RWPE1 (cell line): ENCODE measurements at places on chromosomes 5 and 9.

DNA sequence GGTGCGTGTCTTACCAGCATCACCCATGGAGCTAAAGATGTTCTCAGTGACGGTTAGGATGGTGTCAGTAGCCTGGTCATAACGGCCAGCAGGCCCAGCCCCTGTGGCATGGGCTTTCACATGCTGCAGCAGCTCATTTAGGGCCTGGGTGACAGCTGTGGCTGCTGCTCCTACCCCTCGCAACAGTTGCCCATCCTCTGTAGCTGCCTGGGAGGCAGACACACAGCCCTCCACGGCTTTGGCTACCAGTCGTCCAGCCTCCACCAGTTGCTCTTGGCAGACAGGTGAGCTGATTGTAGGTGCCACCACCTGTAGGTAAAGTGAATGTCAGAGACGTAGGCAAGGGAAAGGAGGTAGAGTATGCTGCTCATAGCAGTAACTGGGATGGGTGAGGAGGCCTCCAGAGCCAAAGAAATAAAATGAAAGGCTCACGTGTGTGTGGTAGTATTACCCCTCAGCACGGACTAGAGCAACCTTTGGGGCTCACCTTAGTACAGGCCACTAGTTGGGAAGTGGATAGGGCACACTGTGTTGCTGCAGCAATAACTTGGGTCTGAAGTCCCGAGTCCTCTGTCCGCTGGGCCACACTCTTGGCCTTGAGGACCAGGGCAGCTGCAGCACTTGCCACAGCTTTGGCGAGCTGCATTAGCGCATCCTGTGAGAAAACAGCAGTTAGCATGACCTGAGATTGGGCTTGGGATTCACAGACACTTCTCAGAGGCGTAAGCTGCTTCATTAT is 14.7 kb downstream of the TLN1 start:
- DNase-seq, result no peak

GRCh38 chr9:36891341-36891811 is 142.7 kb downstream of the PAX5 start:
- no peak for DNase-seq

DNA sequence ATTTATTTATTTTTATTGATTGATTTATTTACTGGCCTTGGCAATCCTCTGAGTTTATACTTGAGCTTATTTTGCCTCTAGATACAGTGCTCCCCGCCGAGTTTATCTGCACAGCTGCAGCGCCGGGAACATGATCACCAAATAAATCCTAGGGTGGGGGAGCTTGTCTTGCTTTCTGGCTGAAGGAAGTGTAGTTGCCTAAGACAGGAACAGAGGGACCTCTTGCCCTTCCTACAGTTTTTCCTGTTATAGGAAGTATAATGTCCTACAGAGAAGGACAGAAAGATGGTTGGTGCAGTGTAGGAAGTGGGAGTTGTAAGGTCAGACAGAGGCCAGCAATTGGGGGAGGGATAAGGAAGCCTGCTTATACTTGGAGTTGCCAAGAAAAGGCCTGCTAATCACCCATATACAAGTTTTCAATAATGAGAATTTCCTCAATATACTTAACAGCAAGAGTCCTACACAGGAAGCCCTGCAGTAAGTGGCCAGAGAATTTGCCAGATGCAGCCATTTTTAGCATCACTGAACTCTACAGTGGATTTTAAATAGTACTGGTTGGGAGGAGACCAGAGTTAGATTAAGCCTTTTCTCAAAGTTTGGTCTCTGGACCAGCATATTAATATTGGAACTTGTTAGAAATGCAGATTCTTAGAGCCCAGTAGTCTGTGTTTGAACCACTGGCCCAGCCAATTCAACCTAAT is 7.7 kb downstream of the AOPEP start:
- no peak for DNase-seq

GRCh38 chr5:78647351-78647818 is 1.2 kb downstream of the LHFPL2 start:
- peak; percentile 51 for DNase-seq

- DNase-seq, result no peak
These were observed 188.2 kb upstream of the TAS2R1 start for GRCh38 chr5:9818340-9818845.

DNA sequence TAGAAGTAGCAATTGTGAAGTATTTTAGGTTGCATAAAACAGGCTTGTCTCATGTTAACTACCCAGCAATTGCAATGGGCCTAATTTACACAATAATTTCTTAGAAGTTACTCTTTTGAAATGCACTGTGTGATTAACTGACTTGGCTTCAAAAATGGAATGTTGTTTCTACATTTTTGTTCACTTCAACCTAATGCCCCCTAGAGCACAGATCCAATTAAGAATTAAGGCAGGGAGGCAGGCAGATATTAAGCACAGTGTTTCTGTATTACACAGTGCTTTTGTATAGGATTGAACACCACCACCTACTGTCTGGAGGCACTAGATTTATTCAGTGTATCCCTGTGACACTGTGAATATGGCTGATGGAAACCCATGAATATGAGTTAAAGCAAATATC is 302.1 kb downstream of the FBXL17 start:
- DNase-seq, result no peak

- DNase-seq, result no peak
These were observed 27.5 kb downstream of the SLC6A3 start for GRCh38 chr5:1417586-1418225.

DNA sequence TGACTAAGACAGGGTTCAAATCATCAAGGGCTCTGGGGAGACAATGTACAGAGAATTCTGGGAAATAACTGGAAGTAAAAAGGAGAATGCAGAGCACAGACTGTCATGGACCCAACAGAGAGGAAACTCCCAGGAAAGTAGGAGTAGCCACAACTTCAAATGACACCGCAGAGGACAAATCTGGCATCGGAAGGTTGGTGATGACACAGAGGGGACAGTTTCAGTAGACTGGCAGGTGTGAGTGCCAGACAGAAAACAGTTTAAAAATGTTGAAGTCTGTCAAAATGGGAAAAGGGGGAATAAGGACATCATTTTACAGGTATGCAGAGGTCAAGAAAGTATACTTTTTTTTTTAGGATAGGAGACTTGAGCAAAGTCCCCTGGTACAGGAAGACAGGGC is 70.2 kb downstream of the EPB41L4A start:
- no peak for DNase-seq

DNA sequence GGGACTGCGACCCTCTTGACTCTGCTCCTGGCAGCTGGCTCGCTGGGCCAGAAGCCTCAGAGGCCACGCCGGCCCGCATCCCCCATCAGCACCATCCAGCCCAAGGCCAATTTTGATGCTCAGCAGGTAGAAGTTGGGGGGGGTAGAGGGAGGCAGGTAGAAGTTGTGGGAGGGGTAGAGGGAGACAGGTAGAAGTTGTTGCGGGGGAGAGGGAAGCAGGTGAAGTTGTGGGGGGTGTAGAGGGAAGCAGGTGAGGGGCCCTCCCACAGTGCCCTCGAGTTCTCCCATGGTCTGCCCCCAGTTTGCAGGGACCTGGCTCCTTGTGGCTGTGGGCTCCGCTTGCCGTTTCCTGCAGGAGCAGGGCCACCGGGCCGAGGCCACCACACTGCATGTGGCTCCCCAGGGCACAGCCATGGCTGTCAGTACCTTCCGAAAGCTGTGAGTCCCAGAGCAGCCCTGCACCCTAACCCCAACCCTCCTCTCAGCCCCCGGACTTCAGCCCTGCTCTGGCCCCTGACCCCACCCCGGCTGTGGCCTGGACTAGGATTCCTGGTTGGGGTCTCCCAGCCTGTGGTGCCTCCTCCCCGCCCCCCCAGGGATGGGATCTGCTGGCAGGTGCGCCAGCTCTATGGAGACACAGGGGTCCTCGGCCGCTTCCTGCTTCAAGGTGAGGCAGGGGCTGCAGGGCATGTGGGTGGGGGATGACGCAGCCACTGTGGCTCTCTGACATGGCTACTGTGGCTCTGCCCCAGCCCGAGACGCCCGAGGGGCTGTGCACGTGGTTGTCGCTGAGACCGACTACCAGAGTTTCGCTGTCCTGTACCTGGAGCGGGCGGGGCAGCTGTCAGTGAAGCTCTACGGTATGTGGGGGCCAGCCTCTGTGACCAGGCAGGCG is 537 bp downstream of the C8G start:
- no peak for DNase-seq

DNA sequence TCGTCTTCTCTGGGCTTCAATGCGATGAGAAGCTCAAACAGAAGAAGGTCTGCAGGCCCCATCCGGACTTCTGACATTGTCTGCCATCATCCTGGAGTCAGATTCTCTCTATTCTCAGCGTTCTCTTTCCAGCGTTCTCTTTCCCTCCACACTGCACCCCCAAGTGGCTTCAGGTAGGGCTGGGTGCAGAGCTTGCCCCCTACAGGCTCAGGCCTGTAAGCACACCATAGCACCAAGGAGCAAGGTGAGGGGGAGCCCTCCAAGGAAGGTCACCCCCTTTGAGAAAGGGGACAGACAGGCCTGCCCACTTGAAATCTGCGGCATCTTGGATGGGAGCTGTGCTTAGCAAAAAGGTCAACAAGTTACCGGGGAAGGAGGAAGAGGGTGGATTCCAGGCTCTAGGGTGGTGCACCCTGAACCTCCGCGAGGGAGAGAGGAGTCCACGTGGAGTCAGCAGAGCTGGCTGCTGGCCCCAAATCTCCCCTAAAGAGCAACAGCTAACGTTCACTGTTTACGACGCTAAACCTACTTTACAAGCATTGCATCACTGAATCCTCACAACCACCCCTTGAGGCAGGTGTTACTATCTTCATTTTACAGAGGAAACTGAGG is 27.5 kb downstream of the GPX3 start:
- DNase-seq, result no peak

DNA sequence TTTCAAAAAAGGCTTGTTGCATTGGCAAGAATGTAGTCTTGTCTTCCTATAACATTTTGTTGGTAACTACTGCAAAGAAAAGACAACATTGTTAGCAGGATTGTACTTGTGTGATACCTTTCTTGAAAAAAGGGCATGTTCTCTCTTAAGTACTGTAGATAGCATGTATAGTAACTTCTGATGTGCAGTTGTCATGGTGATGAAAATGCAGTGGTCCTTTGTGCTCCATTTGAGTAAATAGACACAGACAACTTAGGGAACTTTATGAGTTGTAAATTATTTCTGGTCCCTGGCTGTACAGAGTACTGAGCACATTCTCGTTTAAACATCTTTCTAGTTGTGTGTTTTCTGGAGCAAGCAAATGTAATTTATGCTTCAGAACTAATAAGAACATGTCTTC is 103.3 kb downstream of the CD180 start:
- no peak for DNase-seq

GRCh38 chr9:33161011-33161588 is 6.0 kb downstream of the B4GALT1 start:
- peak; percentile 93 for DNase-seq

DNA sequence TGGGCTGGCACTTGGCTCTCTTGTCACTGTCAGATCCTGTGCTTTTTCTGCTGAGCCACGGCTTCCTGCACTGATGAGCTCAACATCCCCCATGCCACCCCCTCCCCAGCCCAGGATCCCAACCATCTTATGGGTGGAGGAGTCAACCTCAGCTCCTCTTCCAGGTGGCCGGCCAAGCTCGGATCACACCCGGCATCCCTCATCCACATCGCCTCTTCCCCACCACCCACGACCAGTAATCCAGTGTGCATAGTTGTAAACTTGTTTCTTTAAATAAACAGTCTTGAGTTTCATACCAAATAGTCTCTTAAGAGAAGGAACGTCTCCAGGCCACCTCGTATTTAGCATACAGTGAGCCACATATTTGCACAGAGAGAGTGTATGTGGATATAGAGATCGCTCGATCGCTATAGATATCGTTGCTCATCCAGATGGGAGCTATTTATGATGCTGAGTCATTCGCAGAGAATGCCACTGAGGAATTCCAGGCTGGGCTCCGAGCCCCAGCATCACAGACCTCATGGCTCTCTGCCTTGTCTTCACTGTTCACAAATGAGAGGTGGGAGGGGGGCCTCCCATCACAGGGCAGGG is 61.8 kb upstream of the CPLX2 start:
- DNase-seq, result peak; percentile 93

DNA sequence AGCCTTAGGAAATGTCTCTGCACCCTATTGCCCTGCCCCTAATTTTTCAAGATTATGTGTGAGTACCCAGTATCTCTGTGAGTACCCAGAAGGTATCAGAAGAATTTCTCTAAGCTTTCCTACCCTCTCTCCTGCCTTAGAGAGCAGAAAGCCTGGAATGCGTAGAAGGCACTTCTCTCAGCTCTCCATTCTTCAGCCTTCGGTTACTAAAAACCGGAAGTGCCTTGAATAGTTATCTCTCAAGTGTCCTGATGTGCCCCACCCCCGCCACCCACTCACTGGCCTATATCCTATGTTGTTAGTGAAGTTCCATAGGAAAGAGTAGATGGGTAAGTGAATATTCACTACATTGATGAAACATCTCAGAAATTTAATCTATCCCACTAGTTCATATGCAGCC is 210.7 kb upstream of the CDH10 start:
- DNase-seq, result no peak

- DNase-seq, result no peak
These were observed 74.8 kb downstream of the ST8SIA4 start for GRCh38 chr5:100828071-100828897.

- DNase-seq, result no peak
These were observed 1183.3 kb downstream of the DTWD2 start for GRCh38 chr5:117805058-117805457.

- peak; percentile 57 for DNase-seq
These were observed 27.2 kb downstream of the SLC35A4 start for GRCh38 chr5:140591747-140592372.

DNA sequence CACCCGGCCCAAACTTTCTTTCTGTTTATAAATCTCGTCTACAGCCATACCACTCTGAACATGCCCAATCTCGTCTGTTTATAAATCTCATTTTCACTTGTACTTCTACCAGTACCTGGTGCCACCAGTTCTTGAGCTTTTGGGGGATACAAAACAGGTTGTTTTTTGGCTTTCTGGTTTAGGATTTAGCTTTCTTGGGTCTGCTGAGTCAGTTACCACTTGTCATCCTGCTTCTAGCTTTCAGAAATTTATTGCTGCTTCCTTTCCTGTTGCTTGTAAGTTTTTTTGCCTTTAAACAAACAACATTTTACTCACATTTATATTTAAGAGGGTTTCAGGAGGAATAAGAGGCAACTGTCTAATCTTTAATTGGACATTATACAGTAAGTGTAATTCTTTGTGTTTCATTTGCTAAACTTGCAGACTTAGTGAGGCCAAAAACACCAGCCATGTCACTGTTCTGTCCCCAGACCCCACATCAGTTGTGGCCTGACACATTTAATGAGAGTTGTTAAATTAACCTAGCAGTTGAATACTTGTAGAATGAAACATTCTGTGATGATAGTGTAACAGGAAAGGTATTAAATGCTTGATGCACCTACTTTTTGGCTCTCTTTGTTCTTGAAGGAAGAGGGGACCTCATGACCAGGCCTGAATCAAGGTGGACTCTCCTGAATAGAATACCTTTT is 11.8 kb downstream of the NDFIP1 start:
- no peak for DNase-seq

GRCh38 chr5:68463606-68464005 is 248.1 kb downstream of the PIK3R1 start:
- DNase-seq, result no peak
